ENCODE measurements at places on chromosomes 1 and 21. TPM values are rescaled to one million over a fixed set of nuclear protein-coding genes. Genes with fewer than 3 reads are reported as not detected.

- no peak for DNase-seq
Observed at GRCh38 chr1:168466714-168467131, 77.1 kb downstream of the XCL2 start.

DNA sequence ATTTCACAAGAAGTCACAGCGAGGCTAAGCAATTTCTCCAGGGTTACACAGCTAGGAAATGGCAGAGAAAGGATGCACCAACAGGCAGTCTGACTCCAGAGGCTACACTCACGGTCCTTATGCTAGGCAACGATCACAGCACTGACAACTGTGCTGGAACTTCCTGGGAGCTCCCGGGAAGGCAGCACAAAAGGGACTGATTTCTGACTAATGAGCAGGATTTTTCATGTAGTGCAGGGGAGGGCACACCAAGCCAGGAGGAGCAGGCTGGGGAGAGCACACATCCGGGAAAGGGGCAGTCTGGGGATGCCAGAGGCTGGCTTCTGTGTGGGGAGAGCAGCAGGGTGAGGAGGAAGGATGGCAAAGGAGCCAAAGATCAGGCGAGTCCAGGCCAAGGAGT, 486.7 kb downstream of the OMA1 start:
- DNase-seq, result no peak

DNA sequence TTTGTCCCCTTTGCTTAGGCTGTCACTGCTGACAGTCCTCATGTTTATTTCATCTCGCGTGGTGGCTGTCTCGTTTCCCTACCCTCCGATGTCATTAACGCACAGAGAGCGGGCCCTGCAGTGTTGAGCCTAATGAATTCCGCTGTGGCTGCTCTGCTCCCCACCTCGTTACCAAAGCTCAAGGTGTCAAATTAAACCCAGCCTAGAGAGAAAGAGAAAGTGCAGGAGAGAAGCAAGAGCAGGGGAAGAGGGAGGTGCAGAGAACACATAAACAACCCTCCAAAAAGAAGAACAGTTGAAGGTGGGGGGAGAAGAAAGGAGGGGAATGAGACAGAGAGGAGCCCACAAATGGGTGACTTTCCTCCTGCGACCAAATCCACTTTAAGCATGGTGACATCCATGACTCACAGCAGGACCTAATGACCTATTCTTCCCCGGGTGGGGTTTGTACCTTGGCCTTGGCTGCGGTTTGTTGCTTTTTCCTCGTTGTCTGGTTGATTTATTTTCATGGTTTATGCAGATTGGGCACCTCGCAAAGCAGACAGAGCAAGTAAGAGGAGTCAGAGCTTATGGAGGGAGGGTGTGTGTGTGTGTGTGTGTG, 92.5 kb downstream of the PBX1 start:
- DNase-seq, result no peak

DNA sequence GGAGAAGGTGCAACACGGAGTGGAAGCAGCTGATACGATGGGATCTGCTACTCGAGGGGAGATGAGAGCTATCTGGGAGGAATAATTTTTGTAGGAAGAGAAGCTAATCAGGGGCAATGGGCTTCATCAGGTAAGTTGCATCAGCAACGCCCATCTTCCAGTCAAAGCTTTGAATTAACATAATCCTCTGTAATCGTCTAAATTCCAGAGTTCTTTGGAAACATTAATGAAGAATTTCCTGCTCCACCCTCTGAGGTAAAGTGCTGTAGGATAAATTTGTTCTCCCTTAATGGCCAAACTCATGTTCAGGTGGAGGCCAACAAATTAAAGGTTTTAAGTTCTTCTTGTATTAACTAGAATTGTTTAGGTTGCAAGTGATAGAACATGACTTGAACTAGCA, 94.0 kb upstream of the KAZN start:
- no peak for DNase-seq

The HDAC1 gene
- 95.8 TPM for total RNA-seq
